ENCODE measurements at places on chromosomes 13 and 19.

- peak; percentile 41 for DNase-seq
Observed at GRCh38 chr19:15252398-15253018, 20.3 kb upstream of the EPHX3 start.

GRCh38 chr13:24183741-24184182 lies 23.2 kb downstream of the SPATA13 start:
- DNase-seq = no peak

DNA sequence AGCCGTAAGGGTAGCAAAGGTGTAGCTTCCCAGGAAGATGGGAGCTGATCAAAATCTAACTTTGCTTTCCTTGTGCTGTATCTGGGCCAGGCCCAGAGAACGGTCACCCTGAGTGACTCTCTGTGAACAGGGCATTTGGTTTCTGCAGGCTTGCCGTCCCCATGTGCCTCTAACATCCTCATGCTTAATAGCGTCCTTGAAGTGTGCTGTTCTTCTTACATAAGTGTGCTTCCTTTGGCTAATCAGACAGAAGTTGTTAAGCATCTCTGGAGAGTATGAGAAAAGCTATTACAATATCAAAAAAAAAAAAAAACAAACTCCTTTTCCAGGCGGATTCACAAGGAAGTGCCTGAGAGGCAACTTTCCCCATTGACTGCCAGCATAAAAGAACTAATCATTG lies 503.7 kb downstream of the DIAPH3 start:
- DNase-seq = no peak

DNA sequence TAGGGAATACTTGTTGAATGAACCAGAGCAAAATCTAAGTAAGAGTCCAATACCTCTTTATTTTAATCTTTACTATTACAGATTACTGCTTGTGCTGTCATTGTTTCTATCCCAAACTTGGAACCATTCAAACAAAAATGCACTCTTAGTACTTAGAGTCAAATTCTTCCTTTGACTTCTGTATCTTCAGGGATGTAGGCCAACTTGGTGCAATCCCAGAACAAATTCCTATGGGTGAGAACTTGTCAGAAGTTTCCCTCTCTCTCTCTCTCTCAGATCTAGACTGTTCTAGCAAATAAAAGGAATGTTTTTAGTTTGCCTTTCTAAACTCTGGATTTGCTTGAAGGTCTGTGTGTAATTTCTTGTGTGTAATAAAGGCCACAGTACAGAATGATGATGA lies 329.0 kb upstream of the TMTC4 start:
- no peak for DNase-seq

DNA sequence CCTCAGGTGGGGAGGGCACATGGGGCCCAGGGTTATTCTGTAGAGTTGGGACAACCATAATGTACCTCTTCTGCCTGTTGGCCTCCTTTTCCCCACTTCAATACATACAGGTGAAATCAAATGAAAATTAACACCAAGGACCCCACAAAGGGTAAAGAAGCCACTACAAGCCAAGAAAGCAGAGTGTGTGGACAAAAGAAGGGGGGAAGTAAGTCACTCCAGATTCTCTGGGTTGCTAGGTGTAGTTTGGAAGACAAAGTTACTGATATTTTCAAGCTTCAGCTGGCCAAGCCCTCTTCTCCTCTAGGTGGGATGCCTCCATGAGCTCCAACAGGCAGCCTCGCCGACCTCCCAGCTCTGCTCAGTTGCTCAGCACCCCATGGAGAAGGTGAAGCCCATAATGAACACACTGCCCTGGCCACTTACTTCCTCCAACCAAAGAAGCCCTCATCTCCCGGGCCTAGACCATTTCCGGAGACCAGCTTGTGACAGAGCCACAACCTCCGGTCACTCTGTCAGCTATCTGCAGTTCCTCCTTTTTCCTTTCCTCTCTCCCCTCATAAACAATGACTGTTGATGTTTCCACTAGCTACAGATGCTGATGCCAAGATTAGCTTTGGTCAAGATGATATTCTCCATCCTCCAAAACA lies 66.8 kb upstream of the MED4 start:
- DNase-seq = no peak

GRCh38 chr19:10762656-10763055 lies 44.8 kb downstream of the DNM2 start:
- no peak for DNase-seq

- no peak for DNase-seq
Observed at GRCh38 chr13:96161141-96161540, 71.2 kb downstream of the HS6ST3 start.

GRCh38 chr13:42753697-42754096 lies 27.7 kb upstream of the FAM216B start:
- no peak for DNase-seq

GRCh38 chr13:89812856-89813255 lies 1534.6 kb upstream of the MIR17HG start:
- peak; percentile 4 for DNase-seq

DNA sequence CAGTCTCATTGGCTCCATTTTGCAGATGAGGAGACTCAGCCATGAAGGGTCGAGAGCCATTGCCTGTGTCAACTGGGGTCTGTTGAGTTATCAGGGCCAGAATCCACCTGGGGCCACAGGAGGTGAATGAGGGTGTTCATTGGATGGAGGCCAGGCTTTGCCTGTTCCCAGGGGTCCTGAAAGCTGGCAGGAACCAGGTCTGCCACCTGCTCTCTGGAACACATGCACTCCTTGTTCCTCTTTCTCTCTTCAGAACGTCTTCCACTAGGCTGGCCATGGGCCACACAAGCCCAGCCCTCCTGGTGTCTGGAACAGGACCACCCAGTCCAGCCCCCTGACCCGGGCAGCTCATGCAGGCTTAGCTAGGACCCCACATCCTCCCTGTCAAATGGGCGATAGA lies 21.1 kb downstream of the PPP1R37 start:
- no peak for DNase-seq

DNA sequence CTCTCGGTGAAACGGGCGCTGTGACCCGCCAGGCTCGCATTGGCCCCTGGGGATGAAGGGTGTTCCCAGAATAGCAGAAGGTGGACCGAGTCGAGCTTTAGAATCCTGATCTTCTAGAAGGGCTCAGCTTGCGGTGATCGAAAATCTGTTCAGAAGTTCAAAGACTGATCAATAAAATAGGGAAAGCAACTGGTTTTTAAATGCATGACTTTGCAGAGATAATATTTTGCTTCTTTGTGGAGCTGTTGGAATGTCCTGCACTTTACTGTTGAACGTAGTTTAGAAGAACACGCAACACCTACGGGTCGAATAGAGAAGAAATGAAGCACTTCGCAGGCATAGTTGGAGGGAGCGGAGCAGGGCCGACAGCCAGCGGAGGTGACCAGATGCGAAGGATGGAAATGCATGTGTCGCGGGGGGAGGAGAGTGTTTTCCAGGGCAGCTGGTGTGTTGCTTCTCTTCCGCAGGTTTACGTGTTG lies 766 bp downstream of the CEBPG start:
- DNase-seq = peak; percentile 23

- no peak for DNase-seq
Observed at GRCh38 chr19:32631381-32631780, 43.6 kb downstream of the ANKRD27 start.

- peak; percentile 71 for DNase-seq
Observed at GRCh38 chr13:40777166-40777808, 6.3 kb upstream of the MRPS31 start.

DNA sequence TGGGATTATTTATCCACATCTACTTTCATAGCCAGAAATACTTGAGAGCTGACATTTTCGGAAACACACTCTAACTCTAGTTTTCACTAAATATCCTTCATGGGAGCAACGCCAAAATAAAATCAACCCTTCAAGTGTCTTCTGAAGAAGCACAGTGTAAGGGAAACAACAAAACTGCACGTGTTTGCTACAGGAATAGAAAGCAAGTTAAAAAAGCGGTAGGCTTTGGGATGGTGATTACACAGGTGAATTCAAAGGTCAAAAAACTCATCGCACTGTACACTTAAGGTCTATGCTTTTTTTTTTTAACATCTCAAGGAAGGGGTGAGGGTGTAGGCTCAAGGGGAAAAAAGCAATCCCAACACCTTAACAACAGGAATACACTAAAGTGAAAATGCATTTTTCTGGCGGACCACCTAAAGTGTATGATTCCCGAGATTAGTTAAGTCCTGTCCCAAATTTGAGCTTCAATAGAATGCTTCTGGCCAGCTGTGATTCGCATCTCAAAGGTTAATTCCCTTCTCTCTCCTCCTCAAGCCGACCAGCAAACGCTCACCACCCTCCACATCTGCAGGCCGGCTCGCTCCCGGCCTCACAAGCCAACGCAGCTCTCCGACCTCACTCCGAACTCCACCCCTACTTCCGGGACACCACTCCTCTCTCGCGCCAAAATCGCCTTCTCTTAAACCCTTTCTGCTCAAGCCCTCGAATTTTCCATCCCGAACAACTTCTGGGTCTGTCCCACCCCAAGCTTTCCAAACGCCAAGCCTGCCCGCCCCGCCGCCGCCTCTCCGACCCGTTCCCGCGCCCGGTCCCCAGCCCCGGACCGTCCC lies 1.1 kb downstream of the ARGLU1 start:
- peak; percentile 69 for DNase-seq

DNA sequence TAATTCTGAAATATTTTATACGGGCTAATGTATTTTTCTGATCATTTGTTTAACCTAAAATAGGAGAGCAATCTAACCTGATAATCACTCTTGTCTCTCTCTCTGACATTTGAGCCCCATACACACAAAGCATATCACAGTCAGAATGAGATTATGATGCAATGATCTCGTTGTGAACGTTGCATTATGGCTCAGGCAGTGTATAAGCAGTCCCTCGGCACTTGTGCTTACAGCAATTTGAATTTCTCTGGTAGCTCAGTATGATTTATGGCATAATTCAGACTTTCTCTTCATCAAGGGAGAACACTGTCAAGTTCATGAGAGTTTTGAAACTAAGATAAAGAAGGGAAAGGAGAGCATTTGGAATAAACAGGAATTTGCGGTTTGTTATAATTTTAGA lies 256.1 kb downstream of the DACH1 start:
- no peak for DNase-seq

DNA sequence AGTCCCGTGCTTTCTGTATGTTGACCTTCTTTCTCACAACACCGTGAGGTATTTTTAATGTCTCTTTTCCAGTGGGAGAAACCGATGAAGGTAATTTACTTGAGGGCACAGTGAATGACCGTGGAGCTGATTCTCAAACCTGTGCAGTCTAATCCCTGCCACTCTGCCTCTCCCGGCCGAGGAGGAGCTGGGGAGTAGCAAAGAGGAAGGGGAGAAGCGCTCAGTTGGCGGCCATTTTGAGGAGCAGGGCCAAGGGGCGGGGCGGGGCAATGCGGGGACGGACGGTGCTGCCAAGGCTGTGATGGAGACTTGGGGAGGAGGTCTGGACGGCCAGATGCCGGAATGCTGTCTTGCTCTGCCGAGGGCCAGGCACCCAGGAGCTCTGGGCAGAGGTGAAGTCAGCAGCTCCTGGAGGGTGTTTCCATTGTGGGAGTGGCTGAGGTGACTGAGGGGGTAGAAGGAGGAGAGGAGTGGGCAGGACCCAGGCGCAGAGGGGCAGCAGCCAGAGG lies 12.4 kb upstream of the RANBP3 start:
- no peak for DNase-seq

GRCh38 chr19:2791876-2792275 lies 6.6 kb downstream of the THOP1 start:
- DNase-seq = no peak

DNA sequence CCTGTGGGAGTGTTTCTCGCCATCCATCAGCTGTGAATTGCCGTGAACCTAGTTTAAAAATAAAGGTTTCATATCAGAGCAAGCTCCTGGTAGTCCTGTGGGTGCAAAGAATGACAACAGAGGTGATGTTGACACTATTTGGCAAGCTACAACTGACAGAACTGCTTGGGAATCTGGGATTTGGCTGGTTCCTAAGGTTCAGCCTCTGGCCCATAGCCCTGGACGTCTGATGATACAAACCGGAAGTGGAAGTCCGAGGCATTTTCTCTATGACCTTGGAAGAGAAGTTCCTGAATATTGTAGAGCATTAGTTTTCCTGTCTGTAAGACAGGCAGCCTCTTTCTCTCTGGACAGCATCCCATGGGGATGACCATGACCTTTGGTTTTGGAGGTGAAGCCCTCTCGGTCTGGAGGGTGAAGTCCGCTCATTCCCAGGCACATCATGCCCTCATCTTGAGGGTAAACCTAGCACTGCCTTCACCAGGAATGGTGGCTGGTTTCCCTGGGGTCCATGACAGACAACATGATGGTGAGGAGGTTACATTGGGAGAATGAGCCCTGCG lies 29.1 kb downstream of the GATAD2A start:
- DNase-seq = peak; percentile 45

DNA sequence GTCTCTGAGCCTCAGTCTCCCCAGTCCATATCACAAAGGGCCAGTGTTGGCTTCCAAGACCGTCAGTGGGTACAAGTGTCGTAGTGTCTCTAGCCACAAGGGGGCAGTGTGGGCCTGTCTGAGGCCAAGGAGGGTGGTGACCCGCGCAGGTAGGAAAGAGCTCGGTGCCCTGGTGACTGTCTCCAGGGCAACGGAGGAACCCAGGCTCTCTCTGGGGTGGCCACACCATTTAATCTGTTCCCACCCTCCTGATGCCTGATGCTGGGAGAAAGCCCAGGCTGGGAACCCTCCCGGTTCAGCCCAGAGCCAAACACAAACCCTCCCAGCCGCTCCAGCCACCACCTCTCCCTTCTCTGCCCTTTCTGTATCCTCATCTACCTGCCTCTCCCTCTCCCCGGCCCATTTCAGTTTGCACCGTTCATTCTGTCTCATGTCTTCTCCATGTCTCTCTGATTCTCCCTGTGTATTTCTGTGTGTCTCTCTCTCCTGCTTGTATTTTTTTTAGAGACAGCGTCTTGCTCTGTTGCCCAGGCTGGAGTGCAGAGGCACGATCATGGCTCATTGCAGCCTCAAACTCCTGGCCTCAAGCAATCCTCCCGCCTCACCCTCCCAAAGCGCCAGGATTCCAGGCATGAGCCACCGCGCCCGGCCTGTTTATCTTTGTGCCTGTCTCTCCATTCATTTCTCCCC lies 17.5 kb upstream of the MEIS3 start:
- DNase-seq = peak; percentile 43

- peak; percentile 8 for DNase-seq
Observed at GRCh38 chr13:46010148-46010547, 42.4 kb downstream of the ZC3H13 start.

DNA sequence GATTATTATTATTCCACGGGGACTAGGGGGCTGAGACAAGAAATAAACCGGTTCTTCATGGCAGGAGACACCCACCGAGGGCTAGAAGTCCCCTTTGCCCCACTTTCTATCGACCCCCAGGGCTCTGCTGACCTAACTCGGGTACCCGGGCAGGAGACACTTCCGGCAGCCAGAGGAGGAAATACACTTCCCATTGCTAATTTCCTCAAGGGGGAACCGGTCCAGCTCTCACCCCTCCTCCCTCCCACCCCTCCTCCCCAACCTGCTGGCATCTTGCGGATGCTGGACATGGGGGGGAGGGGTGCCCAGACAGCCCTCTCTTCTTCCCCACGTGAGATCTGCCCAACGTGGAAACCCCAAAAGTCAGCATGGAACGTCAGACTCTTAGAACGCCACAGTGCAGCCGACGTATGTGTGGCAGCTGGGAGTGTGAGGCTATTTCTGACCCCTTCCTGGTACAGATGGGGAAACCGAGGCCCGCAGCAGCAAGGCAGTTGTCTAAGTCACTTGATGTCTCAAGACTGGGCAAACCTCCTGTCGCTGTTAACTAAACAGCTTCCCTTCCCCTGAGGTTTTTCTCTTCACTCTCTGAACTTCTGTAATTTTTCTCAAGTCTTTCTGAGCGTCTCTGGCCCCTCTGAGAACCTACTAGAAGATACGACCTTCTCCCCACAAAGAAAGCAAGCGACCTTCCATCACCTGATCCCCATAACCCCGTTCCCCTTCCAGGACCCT lies 3.6 kb downstream of the GPR4 start:
- no peak for DNase-seq

Measured in iris pigment epithelial cell (primary cell).